ENCODE measurements at places on chromosomes 3 and 15. TPM values are rescaled to one million over a fixed set of nuclear protein-coding genes. Genes with fewer than 3 reads are reported as not detected.

DNA sequence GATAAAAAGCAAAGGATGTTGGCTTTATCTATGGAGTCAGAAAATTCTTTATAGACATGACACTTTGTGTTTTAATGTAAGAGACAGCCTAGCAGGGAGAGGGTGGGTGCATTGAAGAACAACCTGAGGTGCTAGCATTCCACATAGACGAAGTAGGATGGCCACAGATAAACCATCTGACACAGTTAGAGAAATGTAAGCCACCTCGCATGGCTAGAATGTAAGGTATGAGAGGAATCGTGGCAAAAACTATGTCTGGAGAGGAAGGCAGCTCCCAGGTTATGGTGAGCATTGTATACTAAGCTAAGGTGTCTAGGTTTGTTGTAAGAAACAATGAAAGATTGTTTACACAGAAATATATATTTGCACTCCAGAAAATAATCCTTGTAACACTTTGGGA, 194.0 kb upstream of the SLITRK3 start:
- DNase-seq: no peak

- DNase-seq: no peak
Observed at GRCh38 chr15:100911086-100911485, 8.1 kb upstream of the LRRK1 start.

The CPN2 gene
- polyA plus RNA-seq: not detected

The CEP70 gene
- polyA plus RNA-seq: 25.0 TPM

The TRANK1 gene
- 6.2 TPM for polyA plus RNA-seq

DNA sequence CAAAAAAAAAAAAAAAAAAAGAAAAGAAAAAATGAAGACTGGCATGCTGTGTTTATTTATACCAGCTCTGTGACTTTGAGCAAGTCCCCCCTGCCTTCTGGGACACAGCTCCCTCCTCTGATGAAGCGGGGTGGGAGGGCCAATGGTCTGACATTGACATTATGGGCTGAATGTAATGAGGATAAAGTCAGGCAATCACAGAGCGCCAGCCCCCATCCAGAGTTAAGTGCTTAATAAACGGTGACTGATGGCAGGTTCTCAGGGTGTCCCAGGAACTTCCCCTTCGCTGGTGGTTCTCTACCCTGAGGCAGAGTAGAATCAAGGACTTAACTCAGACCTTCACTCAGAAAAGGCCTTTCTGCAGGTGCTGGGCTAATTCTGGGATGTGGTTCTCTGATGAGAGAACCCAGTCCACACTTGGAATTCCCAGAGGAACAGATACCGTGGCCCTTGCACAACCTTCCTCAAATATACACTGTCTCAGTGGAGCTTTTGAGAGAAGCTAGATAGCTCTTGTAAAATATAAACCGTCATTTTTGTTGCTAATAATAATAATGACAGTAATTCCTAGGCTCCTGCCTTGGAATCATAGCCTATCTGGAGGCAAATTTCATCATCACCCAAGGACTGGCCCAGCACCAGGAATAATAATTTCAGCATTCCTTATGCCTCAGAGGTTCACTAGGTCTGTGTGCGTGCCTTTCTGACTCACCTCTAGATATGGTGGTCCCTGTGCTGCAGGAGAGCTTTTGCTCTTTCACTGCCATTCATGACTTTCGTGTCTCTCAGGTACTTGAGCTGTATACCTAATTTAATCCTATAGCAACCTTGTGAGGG, 115.8 kb downstream of the RPLP1 start:
- DNase-seq: no peak

The RPL35A gene
- 2,048 TPM for polyA plus RNA-seq

The IQCF5 gene
- not detected for polyA plus RNA-seq

GRCh38 chr3:7871003-7871560, 630.5 kb upstream of the LMCD1 start:
- DNase-seq: no peak

The FBXO40 gene
- not detected for polyA plus RNA-seq

DNA sequence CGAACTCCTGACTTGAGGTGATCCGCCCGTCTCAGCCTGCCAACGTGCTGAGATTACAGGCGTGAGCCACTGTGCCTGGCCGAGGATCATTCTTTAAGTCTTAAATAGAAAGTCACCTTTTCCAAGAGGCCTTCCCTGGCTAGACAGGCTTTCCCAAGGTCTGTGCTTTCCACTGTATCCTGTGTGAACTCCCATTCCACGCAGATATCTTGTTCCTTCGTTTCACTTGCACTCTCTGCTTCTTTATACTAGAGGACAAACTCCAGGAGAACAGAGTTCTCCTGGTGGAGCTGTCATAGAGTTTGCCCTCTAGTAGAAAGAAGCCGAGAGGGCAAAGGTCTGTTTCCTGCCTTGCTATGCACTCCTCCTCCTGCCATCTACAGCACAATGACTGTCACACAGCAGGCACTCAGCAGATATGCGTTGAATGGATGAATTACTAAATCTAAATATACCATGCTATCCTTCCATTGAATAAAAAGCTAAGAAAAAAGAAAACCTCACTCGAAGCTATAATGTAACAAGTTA, 211.2 kb downstream of the FOXP1 start:
- DNase-seq: no peak

The SLC12A1 gene
- not detected for polyA plus RNA-seq

The PLD1 gene
- 3.1 TPM for polyA plus RNA-seq

The SLC24A5 gene
- polyA plus RNA-seq: 0.05 TPM

DNA sequence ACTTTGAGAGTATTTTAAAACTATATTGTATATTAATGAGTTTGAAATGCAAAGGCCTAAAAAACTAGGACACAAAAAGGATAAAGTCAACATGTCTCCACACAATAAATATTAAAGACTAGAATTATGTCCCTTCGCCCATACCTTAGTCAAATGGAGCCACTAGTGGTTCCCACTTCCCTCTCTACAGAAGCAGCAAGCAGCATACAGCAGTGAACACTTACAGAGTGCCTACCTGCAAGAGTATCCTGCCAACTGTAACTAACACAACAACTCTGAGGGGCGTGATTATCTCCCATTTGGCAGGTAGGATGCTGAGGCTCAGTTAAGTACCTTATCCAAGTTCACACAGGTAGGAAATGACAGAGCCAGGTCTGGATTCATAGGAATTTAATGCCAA, 17.2 kb downstream of the DYNC1LI1 start:
- DNase-seq: no peak

The DPPA4 gene
- 0.04 TPM for polyA plus RNA-seq

The STRA6 gene
- 1.1 TPM for polyA plus RNA-seq

DNA sequence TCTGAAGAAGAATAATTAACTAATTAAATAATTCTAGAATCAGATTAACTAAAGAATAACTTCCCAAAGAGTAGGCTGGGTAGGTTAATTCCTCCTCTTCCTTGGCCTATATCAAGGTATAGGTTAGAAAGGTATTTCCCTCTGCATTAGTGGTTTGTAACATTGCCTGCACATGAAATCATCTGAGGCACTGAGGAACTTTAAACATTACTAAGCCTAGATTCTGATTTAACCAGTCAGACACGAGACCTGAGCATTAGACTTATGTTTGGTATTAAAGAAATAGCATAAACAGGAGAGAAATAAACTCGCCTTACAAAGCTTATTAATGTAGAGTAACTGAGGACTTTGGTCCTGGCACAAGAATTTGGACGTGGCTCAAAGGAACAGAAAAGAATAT, 84.2 kb downstream of the FGF7 start:
- DNase-seq: no peak

- peak; percentile 37 for DNase-seq
Observed at GRCh38 chr3:32596909-32597369, 26.3 kb upstream of the DYNC1LI1 start.

DNA sequence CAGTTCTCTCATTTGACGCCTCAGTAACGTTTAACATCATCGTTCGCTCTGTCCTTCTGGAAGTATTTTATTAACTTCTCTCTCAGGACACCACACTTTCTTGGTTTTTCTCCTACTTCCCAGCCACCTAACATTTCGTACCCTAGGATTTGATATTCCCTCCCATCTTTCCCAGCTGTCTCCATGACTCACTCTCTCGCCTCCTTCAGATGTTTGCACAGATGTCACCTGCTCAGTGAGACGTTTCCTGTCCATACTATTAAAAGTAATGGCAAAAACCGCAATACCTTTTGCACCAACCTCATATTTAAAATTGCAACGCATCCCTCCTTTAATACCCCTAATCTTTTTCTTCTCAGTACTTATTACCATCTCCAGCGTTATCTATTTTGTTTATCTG, 62.1 kb upstream of the SPRED1 start:
- no peak for DNase-seq

GRCh38 chr3:61718565-61718964, 157.2 kb downstream of the PTPRG start:
- DNase-seq: no peak

DNA sequence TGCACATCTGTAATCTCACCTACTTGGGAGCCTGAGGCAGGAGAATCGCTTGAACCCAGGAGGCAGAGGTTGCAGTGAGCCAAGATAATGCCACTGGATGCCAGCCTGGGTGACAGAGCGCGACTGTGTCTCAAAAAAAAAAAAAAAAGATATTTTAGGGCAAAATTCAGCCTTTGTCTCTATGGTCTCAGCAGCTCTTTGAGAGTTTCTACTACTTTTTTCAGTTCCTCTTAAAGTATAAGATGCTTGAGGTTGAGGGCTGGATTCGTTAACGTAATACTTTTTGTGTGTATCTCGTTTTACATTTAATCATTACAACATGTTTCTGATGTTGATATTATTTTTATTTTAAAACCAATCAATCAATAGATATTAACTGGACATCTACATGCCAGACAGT, 381.2 kb upstream of the TBL1XR1 start:
- no peak for DNase-seq

The SH3GL3 gene
- polyA plus RNA-seq: 0.31 TPM

DNA sequence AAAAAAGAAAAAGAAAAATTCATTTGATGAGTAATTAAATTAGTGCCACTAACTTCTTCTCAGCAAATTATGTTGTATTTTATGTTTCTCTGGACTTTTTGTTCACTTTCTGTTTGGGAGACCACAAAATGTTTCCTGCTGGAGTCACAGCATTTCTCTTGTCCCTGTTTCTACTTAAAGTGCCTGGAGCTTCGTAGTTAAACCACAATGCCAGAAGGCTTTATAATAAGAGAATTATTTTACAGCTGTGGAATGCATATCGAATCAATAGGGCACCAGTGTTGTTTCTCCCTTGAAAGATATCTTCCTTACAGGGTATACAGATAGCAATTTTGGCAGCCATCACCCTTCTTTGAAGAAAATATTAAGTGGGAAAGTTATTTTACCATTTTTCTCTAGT, 3.2 kb downstream of the DTWD1 start:
- DNase-seq: no peak

The ST8SIA2 gene
- polyA plus RNA-seq: not detected

- DNase-seq: no peak
Observed at GRCh38 chr3:188598894-188599293, 444.9 kb downstream of the LPP start.

DNA sequence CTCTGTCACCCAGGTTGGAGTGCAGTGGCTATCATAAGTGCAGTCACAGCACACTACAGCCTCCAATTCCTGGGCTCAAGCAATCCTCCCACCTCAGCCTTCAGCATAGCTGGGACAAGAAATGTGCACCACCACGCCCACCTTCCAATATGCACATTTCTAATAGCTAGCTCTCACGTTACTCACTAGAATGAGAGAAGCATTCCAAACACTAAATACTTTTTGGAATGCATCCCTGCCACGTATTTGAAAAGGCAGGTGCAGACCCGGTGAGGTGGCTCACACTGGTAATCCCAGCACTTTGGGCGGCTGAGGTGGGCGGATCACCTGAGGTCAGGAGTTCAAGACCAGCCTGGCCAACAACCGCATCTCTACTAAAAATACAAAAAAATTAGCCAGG, 7.6 kb upstream of the TCF12 start:
- DNase-seq: no peak

The SATB1 gene
- 11.4 TPM for polyA plus RNA-seq

- DNase-seq: no peak
Observed at GRCh38 chr3:195727606-195728195, 6.9 kb downstream of the MUC20 start.

- DNase-seq: peak; percentile 38
Observed at GRCh38 chr15:57604507-57604906, 12.8 kb downstream of the MYZAP start.

DNA sequence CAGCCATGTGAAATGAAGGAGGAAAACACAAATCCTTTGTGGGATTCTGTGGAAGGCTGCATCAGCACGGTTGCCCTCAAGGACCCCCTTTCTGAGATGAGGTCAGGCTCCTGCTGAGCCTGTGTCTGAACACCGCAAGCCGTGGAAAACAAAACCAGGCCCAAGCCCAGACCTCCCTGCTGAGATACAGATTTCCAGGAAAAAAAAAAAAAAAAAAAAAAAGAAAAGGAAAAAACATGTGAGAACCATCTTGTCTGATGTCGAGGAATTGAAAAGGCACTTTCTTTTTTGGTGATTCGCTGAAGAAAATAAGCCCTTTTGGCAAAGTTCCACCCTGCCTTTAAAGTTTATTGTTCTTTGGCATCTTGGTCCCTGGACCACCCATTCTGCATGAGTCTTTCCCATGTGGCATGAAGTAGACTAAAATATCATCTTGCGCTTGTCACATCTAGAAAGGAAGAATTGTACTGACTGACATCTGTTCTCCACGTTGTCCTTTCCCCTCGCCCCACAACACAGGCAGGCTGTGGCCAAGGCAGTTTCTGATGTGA, 117.6 kb downstream of the CHST2 start:
- peak; percentile 87 for DNase-seq

GRCh38 chr3:31942446-31942845, 38.6 kb downstream of the OSBPL10 start:
- no peak for DNase-seq

DNA sequence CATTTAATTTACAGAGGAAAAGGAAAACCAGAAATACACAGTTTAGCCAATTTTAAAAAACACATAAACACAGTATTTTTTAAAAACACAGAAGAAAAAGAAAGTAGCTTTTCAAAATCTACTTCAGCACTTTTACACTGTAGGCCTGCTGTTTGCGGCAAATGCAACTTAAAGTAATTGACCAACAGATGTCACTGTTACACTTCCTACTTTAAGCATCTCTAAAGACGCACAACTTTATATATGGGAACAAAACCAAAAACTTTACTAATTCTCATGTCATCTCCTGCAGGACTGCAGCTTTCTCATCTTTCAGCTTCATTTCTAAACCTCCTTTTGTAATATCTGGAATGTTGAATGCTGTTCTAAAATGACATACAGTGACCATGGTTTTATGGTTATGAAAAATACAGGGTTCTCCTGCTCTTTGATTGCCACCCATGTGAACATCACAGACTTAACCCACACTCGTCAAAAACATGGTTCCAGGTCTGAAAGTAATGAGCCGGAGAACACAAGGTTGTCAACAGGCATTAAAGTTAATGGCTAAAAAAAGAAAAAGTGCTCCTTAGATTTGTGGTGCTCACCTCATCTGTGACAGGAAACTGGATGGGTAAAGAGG, 107.9 kb downstream of the FMN1 start:
- peak; percentile 14 for DNase-seq

- no peak for DNase-seq
Observed at GRCh38 chr3:108096532-108097321, 5.9 kb upstream of the CD47 start.

Measured in lung (tissue), 17 donors.